ENCODE measurements at places on chromosomes 5 and 9.

- no peak for DNase-seq
Measured at GRCh38 chr9:106333481-106333880, 529.5 kb upstream of the ZNF462 start.

DNA sequence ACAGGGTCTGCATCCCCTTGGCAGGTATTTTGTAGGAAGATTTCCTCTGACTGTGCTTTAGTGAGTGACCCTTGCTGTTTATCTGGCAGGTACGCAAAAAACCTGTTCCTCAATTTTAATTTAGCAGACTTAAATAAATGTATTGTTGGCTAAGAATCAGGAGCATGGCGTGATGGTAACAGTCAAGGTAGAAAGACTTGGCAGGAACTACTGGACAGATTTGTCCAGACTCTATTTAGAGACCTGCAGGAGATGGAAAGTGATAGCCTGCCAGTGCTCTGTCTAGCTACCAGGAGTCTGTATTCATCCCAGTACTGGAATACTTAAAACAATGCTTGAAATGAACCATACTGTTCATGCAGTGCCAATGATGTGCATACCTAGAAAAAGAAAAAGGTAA lies 78.8 kb upstream of the MAST4 start:
- no peak for DNase-seq

- no peak for DNase-seq
Measured at GRCh38 chr5:62727861-62728260, 149.2 kb downstream of the LRRC70 start.

GRCh38 chr9:72322678-72323077 lies 42.3 kb downstream of the ZFAND5 start:
- DNase-seq, result no peak

DNA sequence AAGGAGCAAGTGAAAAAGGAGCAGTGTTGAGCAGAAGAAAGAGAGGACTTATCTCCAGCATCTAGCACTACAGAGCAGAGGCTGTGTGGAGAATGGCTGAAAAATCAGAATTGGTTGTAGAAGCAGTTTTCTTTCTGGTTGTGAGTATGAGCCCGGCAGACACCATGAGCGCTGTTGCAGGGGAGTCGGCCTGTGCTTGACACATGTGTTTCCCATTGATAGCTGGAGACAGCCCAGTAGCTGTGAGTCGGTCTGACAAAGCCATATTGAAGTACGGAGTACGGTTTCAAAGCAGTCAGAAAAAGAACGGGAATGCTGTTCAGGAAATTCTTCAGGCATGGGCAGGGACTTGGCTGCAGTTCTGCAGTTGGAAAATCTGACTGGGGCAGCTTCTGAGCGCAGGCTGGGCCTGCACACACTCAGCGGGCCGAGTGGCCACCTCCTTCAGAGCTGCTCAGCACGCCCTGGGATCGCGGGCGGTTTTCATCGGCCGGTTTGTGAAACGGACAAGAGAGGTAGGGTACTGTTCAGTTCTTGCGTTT lies at the start of gene SGCD:
TSS of gene SGCD (plus strand) at position 447 of the 542 bp plus-strand sequence.
- DNase-seq, result no peak

- DNase-seq, result no peak
Measured at GRCh38 chr5:82785882-82786509, 291.2 kb downstream of the TMEM167A start.

Measured in stimulated activated naive CD4-positive, alpha-beta T cell treated with Interleukin-2 at 50 U/mL for 16 hours (primary cell).